ENCODE measurements at places on chromosomes 5 and 9.
A peak's percentile ranks its signal among the peaks of the same experiment; 100 is the strongest.

- DNase-seq, result no peak
Measured at GRCh38 chr9:116817762-116818161, 130.7 kb downstream of the TRIM32 start.

DNA sequence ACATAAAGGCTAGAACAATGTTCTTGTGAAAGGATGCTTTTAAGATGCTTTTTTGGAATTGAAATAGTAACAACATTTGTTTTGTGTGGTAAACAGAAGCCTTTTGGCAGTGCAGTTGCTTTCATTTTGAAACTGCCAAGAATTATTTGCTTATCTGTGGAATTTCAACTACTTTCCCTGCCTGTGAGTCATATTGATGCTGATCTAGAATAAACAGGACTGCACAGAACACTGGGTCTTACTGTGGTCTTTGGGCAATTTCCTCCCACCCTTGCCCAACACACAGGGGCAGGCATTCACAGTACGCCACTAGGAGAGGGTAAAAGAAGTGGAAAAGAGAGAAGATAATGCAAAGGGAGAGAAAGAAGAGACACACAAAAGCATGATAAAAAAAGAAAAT lies 483.7 kb downstream of the ELAVL2 start:
- DNase-seq, result peak; percentile 54

GRCh38 chr9:114968671-114969070 lies 38.3 kb upstream of the TNFSF8 start:
- peak; percentile 75 for DNase-seq

DNA sequence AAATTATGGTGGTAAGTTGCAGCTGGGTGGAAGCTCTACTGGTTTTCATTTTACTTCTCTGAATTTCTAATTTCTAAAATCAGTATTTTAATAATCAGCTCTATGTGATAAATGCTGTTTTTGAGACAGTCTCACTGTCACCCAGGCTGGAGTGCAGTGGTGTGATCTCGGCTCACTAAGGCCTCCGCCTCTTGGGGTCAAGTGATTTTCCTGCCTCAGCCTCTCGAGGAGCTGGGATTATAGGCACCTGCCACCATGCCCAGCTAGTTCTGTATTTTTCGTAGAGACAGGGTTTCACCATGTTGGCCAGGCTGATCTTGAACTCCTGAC lies 1.5 kb upstream of the RALGDS start:
- DNase-seq, result no peak

- peak; percentile 78 for DNase-seq
Measured at GRCh38 chr9:82934949-82935348, 128.0 kb downstream of the RASEF start.

DNA sequence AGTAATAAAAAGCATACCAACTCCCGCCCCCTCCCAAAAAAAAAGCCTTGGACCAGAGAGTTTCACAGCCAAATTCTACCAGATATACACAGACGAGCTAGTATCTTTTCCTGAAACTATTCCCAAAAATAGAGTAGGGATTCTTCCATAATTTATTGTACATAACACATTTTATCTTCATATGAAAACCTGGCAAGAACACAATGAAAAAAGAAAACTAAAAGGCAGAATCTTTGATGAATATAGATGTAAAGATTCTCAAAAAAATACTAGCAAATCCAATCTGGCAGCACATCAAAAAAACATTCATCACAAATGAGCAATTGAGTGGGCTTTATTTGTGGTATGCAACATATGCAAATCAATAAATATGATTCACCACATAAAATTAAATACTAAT lies 798.8 kb downstream of the CDH18 start:
- DNase-seq, result no peak

DNA sequence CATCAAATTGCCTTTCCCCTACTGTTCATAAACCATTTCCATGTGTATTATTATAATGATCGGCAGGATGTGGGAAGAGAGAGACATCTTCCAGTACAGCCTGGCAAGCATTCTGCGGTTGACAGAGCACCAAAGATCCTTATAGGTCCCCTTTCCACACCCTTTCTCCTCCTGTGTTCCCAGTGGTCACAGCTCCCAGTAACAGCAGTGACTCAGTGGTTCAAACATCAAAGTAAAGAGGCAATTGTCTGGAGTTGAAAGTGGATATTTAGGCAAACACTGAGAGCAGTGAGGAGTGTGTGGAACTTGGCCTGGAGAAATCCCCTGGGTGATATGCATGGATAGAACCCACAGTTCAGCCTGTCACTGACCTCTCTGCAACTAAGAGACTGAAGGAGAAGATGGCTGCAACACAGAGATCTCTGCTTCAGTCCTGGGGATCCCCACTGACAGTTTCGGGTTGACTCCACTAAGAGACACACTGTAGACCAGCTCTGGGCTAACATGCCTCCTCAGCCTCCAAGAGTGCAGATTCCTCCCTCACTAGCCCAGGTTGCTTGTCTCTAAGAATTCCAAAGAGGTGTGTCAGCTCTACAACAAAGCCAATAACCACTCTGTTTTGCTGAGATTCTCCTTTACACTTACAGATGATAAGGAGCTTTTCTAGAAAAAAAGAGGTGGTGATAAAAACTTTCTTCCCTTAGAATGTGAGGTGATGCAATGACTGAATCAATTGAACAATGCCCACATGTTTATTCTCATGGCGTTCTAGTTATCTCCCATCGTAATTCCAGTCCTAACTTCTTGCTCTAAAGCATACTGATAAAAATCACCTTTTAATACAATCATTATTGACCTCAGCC lies 94.4 kb upstream of the IL6ST start:
- peak; percentile 95 for DNase-seq

DNA sequence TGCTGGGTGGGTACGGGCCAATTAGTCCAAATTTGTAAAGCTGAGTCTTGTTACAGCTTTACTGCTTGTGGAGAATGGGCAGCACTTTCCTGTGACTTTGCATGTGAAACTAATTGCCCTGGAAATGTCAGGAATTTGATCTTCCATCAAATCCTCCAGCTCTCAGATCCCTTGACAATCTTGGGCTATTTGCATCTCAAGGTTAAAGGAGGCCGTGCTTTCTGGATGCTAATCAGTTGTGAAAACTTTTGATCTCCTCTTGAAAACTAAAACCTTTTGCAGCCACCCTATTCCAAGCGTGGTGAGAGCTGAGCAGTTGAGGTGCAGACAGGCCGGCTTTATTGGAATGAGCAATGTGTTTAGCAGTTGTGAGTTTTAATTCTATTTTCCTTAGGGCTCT lies 68.0 kb upstream of the CLINT1 start:
- no peak for DNase-seq

DNA sequence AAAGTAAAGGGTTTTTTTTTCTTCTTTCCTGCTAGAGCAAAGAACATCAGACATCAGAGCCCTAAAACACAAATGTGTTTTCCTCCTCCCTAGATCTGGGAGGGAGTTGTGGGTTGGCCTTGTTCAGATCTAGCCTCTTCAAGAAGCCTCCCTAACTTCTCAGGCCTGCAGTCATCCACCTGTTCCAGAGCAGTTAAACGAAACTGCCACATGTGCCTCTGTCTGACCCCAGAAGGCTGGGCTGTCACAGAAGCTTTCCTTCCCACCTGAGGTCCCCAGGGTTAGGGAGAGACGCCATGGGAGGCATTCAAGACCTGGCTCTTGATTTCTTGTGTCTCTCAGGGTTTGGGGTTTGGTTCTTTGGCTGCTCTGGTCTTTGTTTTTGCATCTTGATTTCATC lies 87.0 kb downstream of the DAB2IP start:
- no peak for DNase-seq

GRCh38 chr5:159098603-159099436 lies 896 bp downstream of the EBF1 start:
- DNase-seq, result peak; percentile 54

GRCh38 chr5:171580502-171581265 lies 161.2 kb downstream of the FGF18 start:
- peak; percentile 57 for DNase-seq

GRCh38 chr9:28951945-28952344 lies 1378.7 kb upstream of the C9orf72 start:
- peak; percentile 9 for DNase-seq

DNA sequence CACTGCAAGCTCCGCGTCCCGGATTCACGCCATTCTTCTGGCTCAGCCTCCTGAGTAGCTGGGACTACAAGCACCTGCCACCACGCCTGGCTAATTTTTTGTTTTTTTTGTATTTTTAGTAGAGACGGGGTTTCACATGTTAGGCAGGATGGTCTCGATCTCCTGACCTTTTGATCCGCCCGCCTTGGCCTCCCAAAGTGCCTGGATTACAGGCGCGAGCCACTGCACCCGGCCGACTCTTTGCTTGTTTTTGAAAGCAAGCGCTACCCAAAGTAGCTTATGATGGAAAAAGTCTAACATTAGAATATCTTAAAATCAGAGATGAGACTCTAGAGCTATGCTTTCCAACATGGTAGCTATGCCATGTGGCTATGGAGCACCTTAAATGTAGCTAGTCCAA lies 585.5 kb upstream of the ITGA1 start:
- DNase-seq, result no peak

- DNase-seq, result no peak
Measured at GRCh38 chr5:96648593-96648992, 13.6 kb upstream of the CAST start.

- peak; percentile 90 for DNase-seq
Measured at GRCh38 chr9:127199001-127199791, 65.4 kb upstream of the GARNL3 start.

DNA sequence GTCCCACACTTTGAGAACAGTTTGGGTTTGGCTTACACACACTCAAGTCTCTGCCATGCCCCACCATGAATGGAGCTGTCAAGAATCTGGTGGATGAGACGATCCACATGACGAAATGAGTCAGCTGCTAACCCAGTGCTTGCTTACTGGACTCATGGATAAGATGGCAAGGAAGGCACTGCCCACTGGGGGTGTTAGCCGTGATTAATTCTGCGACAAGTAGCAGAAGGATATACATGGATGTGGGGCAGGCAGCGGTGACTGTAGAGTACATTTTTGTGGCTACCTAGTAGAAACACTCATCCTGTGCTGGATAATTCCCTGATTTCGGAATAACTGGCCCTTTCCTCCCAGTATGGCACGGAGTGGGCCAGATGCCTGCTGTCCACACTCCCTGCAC lies 77.5 kb downstream of the SPATA31C2 start:
- no peak for DNase-seq

DNA sequence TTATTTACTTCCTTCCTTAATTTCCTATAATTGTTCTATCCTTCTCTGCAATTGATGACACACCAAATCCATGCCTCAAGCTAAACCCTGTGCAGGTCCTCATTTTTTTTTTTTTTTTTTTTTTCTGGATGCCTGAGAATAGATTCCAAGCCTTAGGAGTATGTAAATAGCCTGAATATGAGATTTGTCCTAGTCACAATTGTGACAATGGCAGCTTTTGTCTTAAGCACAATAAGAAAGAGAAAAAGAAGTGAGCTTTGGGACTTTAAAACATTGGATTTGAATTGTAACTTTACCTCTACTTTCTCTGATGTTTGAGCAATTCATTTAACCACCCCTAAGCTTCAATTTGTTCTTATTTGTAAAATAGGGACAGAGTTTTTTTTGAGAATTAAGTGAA lies 280.5 kb downstream of the TUSC1 start:
- DNase-seq, result no peak

- DNase-seq, result no peak
Measured at GRCh38 chr9:82108474-82108873, 119.9 kb downstream of the SPATA31D1 start.

- DNase-seq, result peak; percentile 70
Measured at GRCh38 chr5:60382716-60383115, 317.2 kb downstream of the DEPDC1B start.

DNA sequence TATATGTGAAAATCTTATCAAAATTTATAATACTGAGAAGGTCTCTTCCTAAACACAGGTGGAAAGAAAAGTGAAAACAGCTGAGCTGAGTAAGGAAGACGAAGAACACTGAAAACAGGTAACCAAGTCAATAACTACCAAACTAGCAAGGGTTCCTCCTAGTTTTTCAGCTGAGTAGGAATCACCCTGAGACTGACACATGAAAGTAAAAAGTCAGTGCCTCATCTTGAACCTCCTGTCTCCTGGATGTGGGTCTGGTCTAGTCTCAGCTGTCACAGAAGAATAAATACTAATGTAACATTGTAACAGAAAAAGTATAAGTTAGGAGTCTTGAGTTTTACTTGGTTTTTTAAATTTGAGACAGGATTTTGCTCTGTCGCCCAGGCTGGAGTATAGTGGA lies 121.0 kb downstream of the MEF2C start:
- DNase-seq, result no peak

GRCh38 chr5:168370831-168371230 lies 79.4 kb downstream of the WWC1 start:
- no peak for DNase-seq
